ENCODE measurements at places on chromosomes 7 and 10.

GRCh38 chr7:100483722-100484672 is at the start of gene NYAP1:
Gene NYAP1 (plus strand): TSS chr7:100483927. CDS start chr7:100485312, 1,385 bp downstream.
- peak; percentile 63 for DNase-seq

DNA sequence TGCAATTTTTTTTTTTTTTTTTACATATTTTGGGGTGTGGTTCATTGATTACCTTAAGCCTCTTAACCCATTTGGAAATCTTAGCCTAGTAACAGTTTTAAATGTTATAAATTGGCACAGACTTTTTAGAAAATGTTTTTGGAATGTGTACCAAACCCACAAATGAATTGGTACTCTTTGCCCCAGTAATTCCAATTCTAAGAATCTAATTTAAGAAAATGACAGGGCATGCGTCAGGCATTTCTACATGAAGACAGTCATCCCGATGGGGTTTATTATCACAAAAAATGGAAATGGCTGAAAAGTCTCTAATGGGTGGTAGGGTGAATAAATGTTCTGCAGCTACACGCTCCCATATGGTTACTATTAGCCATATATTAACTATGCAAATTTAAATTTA is 54.9 kb downstream of the ITIH5 start:
- no peak for DNase-seq

- no peak for DNase-seq
Observed at GRCh38 chr10:43980715-43981114, 332.0 kb upstream of the ZNF32 start.

DNA sequence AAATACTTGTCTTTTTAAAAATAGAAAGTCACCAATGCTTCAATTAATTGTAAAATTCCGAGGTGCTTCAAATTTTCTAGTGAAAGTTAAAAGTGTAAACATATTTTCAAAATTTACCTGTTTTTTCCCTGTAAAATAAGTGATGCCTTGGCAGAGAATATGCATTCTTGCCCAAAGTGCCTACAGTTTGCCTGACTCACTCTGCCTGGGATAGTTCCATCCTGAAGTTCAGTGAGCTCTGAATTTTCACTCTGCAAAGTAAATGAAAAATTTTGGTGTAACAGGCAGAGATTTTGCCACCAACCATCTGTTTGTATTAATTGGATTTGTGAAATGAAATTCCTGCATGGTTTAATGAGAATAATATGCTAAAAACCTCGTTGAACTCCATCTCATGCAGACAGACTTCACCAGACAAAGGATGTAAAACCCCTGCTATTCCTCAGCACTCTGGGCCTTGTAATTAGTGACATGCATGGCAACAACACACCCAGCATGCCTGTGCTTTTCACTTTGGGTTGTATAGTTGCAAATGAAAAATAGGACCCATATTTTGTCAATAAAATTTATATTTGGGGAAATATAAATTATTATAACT is 117.4 kb upstream of the GNAI1 start:
- no peak for DNase-seq

GRCh38 chr7:17681965-17682364 is 258.3 kb downstream of the SNX13 start:
- no peak for DNase-seq

DNA sequence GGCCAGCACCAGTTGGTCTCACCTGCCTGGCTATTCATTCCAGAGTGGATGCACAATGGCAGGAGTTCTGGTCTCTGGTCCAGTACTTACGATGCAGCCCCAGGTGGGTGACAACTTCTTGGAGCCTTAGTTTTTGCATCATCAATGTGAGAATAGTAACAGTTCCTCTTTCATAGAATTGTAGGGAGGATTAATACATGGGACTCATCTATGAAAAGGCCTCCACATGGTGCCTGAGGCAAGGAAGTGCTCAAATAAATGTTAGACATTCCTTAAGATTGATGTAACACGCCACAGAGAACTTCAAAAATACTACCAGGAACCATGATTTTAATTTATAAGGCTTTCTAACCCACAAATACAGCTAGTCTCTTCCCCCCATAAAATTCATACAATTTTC is 120.1 kb upstream of the CHST15 start:
- no peak for DNase-seq

GRCh38 chr10:61907587-61907986 is 6.1 kb downstream of the ARID5B start:
- no peak for DNase-seq

- DNase-seq = no peak
Observed at GRCh38 chr7:158353606-158354570, 233.7 kb downstream of the PTPRN2 start.

GRCh38 chr7:141709749-141710148 is 1.6 kb downstream of the WEE2 start:
- DNase-seq = no peak

DNA sequence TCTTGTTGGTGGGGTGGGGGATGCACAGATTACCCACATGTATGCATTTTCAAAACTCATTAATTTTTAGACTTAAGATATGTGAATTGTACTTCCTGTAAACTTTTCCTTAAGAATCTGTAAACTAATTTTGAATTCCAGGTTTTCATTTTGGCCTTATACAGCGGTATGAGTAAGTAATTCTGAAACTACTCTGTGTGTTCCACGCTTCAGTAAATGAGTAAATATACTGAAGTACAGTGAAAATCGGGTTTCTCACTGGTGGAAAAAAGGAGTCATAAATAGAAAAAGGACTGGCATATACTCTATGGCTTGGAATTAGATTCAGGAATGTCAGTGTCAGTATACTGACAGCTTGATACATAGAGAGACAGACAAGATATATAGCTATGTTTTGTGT is 72.8 kb downstream of the CTTNBP2 start:
- no peak for DNase-seq

DNA sequence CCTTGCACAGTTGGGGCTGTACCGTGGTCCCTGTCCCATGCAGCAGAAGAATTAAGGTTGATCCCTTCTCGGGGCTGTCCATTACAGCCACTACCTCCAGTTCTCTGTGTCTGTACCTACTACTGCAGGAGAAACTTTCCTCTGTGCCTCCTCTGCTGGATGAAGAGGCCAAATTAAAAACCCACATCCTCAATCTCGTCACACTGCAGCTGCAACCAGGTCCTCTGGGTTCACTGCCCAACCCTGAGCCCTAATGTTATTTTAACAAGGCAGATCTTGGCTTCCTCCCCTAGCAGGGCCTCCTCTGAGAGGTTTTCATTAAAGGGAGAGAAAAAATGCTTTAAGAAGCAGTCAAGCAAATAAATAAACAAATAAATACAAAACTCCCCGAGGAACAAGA is 66.6 kb downstream of the PLXNA4 start:
- no peak for DNase-seq

DNA sequence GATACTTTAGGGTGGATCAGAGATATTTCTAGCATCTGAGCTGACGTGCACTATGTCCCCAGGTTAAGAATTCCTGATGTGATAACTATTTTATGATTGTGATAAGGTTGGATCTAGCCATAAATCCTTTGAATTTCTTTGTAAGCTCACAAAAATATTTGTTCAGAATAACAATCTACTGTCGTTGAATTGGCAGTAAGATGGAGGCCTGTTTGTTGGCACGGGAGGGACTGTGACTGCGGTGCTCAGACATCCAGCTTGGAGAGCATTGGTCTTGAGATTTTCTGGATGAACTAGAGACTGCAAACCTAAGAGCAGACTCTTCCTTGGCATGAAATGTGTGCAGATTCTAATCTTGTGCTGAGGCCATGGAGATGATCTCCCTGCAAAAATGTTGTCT is 131.1 kb downstream of the LRRC4 start:
- DNase-seq = no peak

DNA sequence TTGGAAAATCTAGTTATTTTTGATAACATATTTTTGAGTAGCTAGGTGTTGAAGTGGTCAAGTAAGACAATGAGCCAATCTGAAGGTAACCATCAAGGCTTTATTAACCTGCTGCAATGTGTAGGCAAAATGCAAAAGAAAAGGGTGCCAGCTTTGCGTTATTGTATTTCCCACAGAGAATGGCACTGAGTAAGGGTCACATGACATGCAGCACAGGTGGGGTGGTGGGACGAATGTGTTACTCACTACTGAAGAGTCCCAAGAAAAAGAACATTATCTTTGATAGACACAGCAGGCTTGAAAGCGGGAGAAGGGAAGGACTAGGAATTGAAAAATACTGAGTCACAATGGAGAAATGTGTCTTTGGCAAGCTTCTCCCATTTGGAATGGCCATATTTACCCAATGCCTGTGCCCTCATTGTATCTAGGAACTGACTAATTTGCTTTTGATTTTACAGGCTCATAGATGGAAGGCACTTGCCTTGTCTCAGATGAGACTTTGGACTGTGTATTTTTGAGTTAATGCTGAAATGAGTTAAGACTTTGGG is 898.6 kb upstream of the POT1 start:
- no peak for DNase-seq

GRCh38 chr10:119281581-119282071 is 74.3 kb downstream of the GRK5 start:
- no peak for DNase-seq

DNA sequence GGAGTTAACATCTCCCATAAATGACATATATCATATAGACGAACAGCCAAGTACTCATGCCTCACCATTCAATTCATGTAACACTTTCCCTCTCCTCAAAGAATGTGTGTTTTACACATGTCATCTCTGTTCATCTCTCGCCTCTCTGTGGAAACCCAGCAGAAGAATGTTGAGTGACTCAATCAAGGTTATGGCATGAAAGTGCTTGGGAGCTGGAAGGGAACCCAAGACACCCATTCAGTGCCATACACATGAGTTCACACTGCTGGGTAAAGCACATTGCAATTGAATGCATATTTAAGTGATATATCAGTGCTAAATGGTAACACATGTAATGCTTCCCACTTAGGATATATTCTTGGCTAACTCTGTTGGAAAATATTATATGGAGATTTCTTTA is 322.9 kb downstream of the PTEN start:
- no peak for DNase-seq

All from T-helper 17 cell (primary cell).